Hair follicle dermal papilla cell (primary cell): ENCODE measurements at places on chromosomes 1 and 21. TPM values are rescaled to one million over a fixed set of nuclear protein-coding genes. Genes with fewer than 3 reads are reported as not detected.

Gene ARMH1
- 0.97 and 2.9 TPM in 2 replicates for total RNA-seq

Gene OXCT2
- total RNA-seq: 1.8 and 2.7 TPM in 2 replicates

Gene S100A16
- total RNA-seq: 157 and 225 TPM in 2 replicates

Gene NBPF20
- 2.3 and 2.8 TPM in 2 replicates for total RNA-seq

Gene ELF3
- total RNA-seq: 0.49 and 0.81 TPM in 2 replicates
